ENCODE measurements at places on chromosomes 3 and 15.
A peak's percentile ranks its signal among the peaks of the same experiment; 100 is the strongest.

DNA sequence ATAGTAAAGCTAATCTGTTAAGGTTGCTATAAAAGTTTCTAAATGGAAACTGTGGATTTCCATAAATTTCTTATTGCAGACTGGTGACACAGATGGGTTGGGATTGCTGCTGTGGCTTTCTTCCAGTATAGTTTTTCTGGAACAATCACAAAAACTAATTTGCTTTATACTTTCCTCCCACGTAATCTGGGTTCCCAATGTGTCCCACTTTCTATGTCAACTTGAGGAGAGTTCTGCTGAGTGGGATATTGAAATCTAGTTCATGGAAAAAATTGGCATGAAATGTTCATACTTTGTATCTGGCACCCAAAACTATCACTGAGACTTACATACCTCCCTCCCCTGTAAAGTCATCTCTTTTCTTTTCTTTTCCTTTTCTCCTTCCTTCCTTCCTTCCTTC is 126.8 kb downstream of the TGFBR2 start:
- no peak for DNase-seq

- peak; percentile 38 for DNase-seq
These were observed 635.6 kb upstream of the TBL1XR1 start for GRCh38 chr3:177832880-177833279.

DNA sequence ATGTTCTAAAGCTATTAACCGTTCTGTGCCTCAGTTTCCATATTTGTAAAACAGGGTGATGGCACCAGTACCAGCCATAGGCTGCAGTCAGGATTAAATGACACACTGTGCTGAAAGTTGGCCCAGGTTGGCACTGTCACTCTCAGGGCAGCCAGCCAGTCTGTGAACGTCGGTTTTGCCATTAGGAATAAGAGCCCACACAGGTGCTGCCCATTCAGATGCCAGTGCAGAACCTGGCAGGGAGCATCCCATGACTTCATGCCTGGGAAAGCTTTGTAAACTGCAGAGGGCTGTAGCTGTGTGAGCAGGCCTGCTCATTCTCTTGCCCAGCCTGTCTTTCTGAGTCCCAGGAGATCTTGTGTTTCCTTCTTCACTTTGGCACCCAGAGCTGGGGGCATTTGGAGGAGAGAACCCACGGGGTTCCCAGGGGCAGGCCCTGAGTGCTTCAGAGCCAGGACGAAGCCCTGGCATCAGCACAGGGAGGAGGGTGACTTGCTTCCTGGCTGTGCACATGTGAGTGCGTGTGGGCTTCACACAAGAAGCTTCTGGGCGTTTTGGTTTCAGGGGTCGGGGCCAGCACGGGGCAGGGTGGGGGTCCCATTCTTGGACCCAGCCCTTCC is 46.9 kb downstream of the ZNF710 start:
- peak; percentile 18 for DNase-seq

DNA sequence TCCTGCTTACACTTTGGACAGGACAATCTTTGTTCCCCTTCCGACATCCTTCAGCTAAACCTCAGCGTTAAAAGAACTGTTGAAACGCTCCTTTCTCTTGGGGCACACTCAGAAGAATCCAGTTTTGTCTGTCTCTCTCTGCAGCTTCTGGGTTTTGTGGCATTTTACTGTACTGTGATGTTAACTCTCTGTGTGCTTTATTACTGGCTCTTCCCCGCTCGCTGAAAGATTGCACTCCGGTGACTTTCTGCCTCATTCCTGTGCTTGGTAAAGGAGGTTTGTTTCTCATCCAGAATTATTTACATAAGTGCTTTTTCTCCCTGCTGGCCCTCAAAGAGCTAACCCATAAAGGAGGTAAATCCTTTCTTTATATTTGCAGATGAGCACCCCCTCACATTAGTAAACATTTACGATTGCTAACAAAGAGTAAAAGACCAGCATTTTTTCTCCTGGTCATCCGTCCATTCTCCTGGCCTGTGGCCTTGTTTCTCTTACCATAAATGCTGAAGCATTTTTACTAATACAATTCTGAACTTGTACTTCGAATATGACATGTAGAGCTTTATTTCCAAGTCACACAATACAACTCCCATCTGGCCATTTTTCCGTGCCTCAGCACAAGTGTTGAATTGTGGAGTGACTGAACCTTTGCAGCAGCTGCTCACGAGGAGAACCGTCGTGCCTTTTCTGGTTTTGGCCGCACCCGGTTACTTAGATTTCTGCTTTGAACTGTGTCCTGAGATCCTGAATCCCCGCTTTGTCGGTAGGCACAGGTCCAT is 69.3 kb upstream of the RPL35A start:
- DNase-seq: no peak

- no peak for DNase-seq
These were observed 29.8 kb downstream of the DNAJC19 start for GRCh38 chr3:180959691-180960090.

GRCh38 chr3:195908694-195909581 is 587 bp upstream of the TNK2 start:
- no peak for DNase-seq

- DNase-seq: no peak
These were observed 129.6 kb downstream of the CHSY1 start for GRCh38 chr15:101122266-101122665.

- no peak for DNase-seq
These were observed 311.4 kb downstream of the LPP start for GRCh38 chr3:188465311-188465710.

DNA sequence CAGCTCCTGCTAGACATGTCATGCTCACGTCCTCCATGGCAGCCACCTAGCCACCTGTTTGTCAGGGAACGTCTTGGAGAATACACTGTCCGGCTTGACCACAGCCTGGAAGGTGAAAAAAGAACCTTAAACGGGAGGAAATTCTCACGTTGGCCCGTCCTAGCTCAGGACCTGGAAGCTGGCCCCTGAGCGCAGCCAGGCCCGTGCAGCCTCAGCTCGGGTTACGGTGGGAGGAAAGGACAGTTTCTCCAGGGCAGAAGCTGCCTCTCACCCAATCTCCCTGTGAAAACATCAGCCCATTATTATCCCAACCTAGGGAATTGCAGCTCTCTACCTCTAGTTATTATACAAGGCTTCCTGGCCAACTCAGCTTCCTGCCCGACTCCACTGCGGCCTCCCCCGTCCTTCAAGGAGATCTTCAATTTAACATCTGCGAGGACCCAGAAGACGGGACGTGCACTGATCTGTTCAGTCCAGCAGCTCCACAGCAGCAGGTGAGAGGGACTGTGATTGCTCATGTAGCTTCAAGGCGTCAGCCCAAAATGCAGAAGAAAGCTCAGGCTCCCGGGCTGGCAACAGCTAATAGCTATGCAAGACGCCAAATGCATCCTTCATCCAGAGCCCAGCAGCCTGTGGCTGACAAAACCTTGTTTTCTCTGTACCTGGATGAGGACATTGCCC is 84.7 kb downstream of the ADAMTS17 start:
- no peak for DNase-seq

DNA sequence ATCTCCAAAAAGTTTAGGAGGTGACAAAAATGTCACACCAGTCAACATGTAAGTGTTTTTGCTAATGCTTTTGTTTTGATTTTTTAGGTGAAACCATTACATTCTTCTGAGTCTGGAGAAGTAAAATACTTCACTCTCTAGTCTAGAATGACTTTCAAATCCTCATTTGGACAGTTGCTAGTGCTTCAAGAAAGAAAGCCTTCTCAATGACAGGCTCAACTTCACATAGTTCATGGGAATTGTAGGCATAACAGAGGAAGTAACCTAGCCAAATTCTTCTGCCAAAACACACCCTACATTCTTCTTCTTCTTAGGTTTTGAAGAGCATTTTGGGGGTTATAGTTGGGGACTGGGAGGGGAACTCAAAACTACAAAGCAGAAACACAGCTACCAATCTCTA is 29.4 kb upstream of the HEG1 start:
- DNase-seq: no peak

GRCh38 chr3:36876181-36876936 is 68.5 kb downstream of the TRANK1 start:
- DNase-seq: no peak

DNA sequence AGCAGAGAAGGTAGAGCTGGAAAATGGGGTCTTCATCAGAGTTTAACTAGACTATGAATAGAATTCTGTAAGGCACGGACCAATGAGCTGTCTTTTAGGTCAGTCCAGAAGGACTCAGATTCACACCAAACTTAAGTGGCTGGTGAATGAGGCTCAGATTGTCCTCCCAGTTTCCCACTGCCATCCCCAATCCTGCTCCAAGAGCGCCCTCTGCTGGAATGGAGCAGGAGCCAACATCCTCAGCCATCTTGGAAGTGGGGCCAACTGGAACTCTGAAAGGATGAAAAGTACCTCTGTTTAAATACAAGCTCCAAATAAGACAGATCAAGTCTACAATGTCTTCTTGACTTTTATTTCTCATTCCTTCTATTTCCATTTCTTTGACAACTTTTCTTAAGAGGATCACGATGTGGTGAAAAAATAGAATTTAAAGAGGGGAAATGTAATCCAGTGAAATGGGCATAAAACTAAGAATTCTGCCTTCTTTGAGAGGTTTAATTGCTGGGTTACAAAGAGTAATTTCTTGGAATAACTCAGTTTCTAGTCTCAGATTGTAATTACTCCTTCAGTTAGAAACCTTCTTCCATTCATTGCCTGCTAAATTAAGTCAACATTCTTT is 217.1 kb upstream of the TPRG1 start:
- DNase-seq: peak; percentile 85

- peak; percentile 94 for DNase-seq
These were observed 101.5 kb upstream of the CBLB start for GRCh38 chr3:105970283-105970682.

DNA sequence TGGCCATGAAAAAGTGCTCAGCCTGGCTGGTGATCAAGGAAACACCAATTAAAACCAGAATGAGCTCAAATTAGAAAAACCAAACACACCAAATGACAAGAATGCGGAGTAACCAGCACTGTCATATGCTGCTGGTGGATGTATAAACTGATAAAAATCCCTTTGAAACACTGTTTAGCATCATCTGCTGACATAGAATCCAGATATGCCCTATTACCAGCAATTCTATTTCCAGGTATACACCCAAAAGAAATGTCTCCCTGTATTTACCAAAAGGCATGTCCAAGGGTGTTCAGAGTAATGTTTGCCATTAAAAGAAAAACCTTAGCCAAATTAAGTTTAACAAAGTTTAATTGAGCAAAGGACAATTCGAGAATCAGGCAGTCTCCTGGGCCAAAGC is 138.6 kb downstream of the FMN1 start:
- DNase-seq: no peak

GRCh38 chr15:85932391-85932790 is 137.7 kb upstream of the KLHL25 start:
- no peak for DNase-seq

DNA sequence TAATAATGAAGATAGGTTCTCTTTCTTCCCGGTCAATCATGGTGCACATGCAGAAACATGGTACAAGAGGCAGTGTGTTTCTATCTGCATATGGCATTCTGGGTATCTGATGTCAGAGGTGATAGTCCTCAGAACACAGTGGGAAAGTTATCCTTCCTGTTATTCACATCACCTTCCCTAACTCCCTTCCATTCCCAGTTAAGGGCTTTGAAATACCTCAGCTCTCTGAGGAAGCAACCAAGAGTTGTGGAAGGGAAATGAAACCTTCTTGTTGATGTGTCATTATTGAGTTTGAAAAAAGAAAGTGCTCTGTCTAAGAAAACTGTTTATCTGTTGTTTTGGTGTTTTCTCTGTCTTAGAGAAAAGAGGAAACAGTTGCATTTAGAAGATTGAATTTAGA is 21.9 kb upstream of the P2RY13 start:
- no peak for DNase-seq

GRCh38 chr3:110736332-110736731 is 335.3 kb upstream of the NECTIN3 start:
- no peak for DNase-seq

GRCh38 chr15:61702224-61703020 is 357.8 kb downstream of the VPS13C start:
- no peak for DNase-seq

- no peak for DNase-seq
These were observed 17.8 kb downstream of the ZBTB38 start for GRCh38 chr3:141386126-141386488.

GRCh38 chr3:156677536-156677935 is 3.1 kb downstream of the TIPARP start:
- DNase-seq: no peak

DNA sequence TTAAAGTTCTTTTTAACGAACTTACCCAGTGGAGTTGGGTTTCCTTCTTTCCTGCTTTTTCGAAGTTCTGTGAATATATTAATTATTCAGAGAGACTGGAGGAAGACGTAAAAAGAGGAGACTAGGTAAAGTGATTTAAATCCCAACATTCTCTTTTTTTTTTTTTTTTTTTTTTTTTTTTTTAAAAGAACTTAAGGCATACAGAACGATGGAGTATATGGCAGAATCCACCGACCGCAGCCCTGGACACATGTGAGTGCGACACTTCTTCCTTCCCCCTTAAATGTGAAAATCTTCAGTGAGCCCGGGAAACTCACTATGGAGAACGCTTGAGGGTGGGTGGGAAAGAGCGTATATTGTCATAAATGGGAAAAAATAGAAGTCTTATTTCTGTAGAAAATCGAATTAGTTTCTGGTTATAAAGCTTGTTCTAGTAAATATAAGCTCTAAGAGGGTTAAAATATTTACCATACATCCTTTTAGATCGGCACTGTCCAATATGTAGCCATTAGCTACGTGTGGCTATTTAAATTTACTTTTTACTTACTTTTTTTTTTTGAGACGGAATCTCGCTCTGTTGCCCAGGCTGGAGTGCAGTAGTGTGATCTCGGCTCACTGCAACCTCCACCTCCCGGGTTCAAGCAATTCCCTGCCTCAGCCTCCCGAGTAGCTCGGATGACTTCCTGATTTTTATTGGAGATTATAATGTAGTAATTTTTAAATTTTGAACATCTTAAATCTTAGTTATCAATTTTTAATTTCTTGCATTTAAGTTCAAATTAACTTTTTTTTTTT is 892 bp downstream of the NMD3 start:
- DNase-seq: peak; percentile 28

DNA sequence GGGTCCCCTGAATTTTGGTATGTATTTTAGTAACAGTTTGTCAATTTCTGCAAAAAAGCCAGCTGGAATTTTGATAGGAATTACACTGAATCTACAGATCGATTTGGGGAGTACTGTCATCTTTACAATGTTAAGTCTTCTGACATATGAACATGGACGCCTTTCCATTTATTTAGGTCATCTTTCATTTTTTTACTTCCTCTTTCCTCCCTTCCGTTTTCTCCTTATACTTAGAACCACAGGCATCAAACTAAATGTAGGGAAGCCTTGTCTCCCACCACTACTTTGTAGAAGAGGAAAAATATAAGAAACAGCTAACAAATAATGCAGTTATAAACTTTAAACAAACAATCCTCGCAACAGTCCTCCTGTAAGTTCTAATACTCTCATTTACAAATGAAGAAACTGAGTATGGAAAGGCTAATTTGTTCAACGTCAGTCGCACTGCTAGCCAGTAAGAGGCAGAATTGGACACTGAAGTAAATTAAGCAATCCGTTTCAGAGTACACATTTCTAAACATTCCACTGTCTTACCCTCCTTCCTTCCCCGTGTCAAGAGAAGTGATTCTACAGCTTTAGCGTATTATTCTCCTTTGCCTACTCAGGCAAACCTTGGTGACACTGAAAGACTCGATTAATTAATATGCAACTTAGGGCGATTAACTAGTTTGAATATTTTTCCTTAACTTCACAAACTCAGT is 25.6 kb downstream of the RHOA start:
- DNase-seq: no peak

Measured in AG10803 (cell line).